ENCODE measurements at places on chromosomes 2 and 18.

GRCh38 chr18:69021211-69021805 lies 223.4 kb downstream of the CCDC102B start:
- no peak for DNase-seq

DNA sequence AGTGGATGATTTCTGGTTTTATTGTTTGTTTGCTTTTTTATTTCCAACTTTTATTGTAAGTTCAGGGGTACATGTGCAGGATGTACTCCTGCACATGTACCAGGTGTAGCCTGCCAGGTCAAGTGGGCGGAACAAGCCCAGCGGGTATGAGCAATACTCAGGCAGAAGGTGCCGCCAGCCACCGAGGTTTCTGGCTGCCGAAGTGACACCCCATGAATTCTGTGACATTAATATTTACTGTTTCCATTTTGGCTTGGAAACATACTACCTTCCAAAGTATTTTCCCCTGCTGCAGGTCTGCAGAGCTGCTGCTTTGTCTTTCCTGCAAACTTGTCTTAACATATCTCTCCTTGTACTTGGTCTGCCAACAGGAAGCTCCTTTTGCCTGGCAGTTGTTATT lies 78.5 kb downstream of the PTPN4 start:
- no peak for DNase-seq

DNA sequence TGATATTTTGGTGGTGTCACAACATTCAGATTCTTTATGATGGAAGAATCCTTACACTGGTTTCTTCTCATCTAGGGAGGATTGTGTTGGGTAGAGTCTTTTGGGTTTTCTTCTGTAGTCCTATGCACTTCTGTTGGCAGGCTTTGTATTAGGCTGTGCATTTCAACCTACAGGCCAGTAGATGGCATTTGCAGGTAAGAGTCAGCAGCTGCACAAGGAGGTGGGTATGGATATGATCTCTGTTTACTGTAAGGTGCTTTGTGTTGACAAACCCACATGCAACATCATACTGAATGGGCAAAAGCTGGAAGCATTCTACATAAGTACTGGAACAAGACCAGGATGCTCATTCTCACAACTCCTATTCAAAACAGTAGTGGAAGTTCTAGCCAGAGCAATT lies 656.8 kb downstream of the METTL4 start:
- DNase-seq: no peak

DNA sequence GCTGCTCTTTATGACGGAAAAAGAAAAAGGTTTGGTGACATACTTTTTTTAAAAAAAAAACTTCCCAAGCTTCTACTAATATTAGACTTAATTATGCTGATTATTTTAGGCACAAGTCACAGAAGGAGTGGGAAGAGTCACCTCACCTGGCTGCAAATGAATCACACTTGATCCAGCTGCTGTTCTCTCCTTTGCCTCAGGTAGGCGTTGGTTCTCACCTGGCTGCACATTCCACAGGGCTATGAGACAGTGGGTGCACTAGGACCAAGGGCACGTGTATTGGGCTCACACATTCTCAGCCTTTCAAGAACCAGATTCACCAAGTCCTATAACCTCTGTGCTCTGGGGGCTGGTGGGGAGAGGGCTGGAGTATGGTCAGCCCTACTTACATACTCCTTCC lies 93.3 kb downstream of the TGFA start:
- DNase-seq: no peak

- no peak for DNase-seq
Observed at GRCh38 chr2:150043172-150043500, 444.3 kb downstream of the RND3 start.

DNA sequence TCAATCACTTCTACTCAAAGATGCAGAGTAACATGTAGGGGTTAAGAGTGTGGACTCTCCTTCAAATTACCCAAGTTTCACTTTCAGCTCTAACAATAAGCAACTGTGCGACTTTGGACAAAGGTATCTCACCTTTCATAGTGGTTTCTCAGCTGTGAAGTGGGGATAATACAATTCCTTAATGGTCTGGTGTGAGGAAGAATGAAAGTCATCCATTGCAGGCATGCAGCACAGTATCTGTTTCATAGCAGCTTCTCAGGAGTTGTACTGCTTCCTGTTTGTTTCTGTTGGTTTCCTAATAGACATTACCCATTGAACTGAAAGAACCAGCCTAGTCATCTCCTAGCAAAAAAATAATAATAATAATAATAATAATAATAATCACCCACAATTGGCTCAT lies 74.4 kb downstream of the DDX18 start:
- no peak for DNase-seq

DNA sequence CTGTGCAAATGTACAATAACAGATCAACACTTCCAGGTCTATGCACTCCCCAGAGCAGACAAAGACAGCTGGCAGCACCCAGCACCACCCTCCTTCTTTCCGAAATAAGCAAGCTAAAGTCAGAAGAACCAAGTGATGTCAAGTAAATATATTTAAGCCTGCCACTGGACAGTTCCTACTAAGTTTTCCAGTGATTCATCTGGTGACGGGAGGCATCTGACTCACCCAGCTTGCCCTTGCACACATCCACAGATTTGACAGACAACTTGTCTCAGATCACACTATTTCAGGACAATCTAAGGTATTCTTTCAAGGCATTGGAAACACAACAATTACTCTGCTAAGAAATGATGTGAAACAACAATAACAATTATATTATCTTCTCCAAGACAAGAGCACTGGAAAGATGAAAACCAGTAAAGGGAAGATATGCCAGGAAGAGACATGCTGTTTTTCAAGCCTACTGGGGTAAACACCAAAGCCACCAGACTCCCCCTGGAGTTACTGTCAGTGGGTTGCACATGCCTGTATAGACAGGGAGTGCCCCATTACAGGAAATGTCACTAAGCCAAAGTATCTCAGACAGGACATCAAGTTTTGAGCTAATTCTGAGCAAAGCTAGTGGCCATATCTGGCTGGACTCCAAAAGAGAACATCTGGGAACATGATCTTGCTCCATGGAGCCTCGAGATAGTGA lies 287.9 kb upstream of the KLHL29 start:
- no peak for DNase-seq

DNA sequence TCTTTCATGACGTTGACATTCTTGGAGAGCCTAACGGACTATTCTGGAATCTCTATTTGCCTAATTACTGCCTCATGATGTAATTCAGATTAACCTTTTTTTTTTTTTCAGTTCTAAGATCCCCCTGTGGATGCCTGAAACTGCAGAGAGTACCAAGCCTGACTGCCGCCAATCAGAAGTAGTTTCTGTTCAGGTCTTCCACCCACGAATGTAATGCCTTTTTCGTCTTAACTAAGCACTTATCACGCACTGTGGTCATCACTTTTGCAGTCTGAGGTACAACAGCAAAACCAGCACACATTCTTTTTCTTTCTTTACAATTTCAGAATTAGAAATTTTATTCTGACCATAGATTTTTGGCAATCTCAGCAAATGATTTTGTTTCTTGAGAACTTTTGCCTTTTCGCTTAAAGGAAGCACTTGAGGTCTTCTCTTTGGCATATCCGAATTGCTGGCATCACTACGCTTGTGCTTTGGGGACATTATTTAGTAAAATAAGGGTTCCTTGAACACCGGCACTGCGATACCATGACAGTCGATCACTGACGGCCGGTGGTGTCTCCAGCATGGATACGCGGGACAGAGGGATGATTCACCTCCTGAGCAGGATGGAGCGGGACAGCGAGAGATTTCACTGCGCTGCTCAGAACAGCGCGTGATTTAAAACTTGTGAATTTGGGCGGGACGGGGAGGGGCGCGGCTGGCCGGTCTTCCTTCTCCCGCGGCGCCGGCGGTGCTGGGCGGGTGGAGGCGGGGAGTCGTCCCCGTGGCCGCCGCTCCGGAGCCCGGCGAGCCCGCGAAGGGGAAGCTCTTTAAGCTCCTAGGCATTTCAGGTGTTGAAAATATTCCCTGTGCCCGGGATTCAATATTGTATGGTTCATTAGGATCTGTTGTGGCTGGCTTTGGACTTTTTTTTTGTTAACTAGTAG lies 32.0 kb upstream of the GPR55 start:
- peak; percentile 6 for DNase-seq

- DNase-seq: peak; percentile 23
Observed at GRCh38 chr2:47160660-47161059, 5.6 kb upstream of the STPG4 start.

- DNase-seq: no peak
Observed at GRCh38 chr2:237141571-237142051, 55.9 kb downstream of the COPS8 start.

GRCh38 chr18:56831988-56832387 lies 180.8 kb downstream of the WDR7 start:
- no peak for DNase-seq

DNA sequence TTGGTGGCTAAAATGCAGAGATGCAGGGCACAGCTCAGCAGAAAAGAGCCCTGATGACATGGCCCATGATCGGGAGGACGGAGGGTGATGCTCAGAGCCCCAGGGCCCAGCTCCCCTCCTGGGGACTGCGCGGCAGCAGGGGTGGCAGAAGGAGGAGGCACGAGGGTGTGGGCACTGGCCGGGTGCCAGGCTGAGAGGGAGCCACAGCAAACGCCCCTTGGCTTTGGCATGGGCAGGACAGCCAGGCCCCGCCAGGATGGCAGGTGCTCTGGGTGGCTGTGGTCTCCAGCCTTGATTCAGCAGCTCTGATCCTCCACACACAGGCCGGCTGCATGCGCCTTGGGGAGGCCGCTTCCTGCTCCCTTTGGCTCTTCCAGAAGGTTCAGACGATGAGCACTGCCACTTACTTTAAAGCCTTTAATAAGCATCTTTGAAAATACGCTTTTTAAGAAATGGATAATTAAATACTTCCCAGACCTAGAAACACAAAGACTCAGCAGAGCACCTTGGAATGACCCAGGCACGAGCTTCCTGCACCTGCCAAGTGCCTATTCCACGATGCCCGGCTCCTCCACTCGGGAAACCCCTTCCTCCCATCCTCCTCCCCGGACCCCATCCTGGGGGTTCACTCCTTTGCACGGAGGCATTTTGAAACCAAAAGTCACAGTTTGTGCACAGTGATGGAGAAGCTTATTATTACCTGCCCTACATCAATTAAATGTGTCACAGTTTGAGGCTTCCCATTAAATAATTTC lies 78.5 kb upstream of the SNTG2 start:
- DNase-seq: no peak

GRCh38 chr18:9612215-9612830 lies 2.0 kb downstream of the PPP4R1 start:
- peak; percentile 26 for DNase-seq

- no peak for DNase-seq
Observed at GRCh38 chr18:55862693-55863390, 274.9 kb upstream of the TCF4 start.

GRCh38 chr2:1652034-1652790 lies 92.1 kb downstream of the PXDN start:
- no peak for DNase-seq

GRCh38 chr2:2502201-2502549 lies 171.1 kb upstream of the MYT1L start:
- DNase-seq: no peak

- no peak for DNase-seq
Observed at GRCh38 chr2:185578322-185578721, 160.3 kb upstream of the FSIP2 start.

- no peak for DNase-seq
Observed at GRCh38 chr18:2983296-2983695, 29.6 kb downstream of the LPIN2 start.

GRCh38 chr18:47120428-47120827 lies 29.9 kb downstream of the HDHD2 start:
- no peak for DNase-seq

DNA sequence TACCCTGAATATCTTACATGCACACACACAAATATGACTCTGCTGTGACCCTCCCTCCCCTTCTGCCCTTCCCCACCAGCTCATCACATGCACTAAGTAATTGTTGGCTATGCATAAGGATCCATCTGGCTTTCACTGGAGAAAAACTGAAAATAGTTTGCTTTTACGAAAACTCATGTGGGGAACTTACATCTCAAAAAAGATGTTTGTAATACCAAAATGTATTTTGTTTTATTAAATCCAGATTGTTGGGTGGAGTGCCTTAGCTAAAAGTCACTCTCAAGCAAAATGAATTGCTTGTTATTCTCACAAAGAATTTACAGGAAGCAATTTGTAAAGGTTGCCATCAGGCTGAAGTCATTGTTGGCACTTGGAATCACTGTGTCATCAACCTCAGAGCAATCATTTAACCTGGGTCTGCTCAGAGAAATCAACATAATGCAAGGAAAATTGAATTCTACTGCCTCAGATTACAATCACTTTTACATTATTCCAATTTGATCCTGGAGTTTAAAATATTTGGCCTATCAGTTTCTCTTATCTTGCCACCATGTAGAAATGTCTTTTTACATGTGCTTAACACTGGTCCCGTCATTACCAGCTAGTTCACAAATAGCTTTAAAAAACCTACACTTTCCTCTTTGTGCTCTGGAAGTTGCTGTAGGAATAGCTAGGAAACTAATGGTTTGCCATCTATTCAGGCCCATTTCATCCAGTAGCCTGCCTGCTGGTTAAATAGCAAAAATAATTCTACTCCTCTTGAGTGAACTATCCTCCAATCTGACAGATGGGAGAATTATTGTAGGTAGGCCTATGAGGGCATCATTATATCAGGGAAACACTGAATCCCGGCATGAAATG lies 90.3 kb upstream of the TMEM17 start:
- DNase-seq: no peak

GRCh38 chr2:111025288-111025687 lies 95.4 kb upstream of the BCL2L11 start:
- no peak for DNase-seq

DNA sequence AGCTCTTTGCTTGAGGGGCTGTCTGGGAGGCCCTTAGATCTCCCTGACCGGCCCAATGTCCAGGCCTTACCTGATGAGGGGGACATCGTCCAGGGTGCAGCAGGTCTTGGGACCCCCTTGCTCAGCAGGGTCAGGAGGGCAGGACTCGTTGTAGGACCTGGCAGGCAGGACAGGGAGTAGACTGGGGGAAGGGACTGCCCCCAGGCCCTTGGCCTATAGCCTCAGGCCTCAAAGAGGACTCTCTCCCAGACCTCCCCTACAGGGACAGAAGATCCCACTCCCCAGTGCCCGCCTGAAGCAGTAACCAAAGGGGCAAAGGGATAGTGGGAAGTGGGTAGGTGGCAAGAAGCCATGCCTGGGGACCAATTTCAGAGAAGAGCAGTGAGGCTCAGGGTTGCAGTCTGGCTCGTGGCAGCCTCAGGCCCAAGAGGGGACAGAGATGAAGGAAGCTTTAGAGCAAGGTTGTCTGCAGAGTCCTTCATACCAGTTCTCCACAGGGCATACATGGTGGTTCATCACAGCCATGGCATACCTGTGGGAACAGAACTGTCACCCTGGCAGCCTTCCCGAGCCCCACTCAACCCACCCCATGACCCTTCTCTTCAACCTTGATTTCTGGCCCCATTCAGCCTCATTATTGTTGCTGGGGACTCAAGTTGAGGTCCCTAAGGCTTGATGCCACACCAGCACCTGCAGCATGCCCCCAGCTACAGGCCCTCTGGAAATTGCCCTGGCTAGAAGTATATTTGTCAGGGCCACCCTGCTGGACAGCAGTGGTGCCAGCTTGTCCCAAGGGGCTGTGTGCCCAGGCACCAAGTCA lies 1.3 kb downstream of the TMEM150A start:
- DNase-seq: no peak

- DNase-seq: peak; percentile 89
Observed at GRCh38 chr2:231713730-231714638, 5.7 kb downstream of the PTMA start.
